ENCODE measurements at places on chromosomes 16 and 17.

- no peak for DNase-seq
Observed at GRCh38 chr17:81703747-81704654, 834 bp downstream of the MRPL12 start.

- no peak for DNase-seq
Observed at GRCh38 chr17:76272541-76273444, 7.6 kb downstream of the UBALD2 start.

- no peak for DNase-seq
Observed at GRCh38 chr17:82917699-82918345, 78.0 kb upstream of the ZNF750 start.

- DNase-seq, result no peak
Observed at GRCh38 chr16:51041546-51041945, 109.5 kb downstream of the SALL1 start.

DNA sequence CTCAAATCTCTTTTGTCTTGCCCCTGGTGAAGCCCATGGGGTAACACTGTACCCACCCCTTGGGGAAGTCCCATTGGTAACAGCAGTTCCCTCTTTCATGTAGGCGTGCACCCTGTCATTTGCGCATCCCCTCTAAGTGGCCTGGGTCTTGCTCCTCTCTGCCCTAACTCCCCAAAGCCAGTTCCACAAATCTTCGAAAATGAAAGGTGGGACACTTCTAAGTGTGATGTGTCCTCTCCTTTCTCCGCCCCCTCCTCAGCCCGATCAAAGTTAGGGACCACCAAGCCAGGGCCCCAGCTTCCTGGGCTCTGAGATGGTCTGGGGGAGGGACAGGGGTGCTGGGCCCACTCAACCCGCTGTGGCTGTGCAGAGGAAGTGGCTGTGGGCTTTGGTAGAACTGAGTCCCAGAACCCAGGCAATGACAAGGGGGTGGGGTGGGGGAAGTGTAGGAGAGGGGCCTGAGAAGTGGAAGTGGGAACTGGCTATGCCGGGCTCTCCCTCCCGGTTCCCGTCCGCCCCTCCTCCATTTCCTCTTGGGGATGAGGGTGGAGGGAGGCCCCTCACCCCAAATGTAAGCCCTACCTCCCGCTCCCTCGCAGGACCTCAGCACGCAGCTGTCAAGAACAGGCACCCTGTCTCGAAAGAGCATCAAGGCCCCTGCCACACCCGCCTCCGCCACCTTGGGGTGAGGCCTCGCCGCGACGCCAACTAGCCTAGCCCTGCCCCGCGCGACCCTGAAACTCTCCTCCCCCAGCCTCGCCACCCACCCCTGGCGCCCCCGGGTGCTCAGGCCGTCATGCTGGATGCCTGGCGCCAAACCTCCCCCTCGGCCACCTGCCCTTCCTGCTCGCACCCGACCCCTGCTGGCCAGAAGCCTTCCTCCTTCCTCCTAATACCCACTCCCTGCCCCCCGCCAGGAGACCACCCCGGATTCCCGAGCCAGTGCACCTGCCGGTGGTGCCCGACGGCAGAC is 8.7 kb downstream of the ABI3 start:
- DNase-seq, result no peak

DNA sequence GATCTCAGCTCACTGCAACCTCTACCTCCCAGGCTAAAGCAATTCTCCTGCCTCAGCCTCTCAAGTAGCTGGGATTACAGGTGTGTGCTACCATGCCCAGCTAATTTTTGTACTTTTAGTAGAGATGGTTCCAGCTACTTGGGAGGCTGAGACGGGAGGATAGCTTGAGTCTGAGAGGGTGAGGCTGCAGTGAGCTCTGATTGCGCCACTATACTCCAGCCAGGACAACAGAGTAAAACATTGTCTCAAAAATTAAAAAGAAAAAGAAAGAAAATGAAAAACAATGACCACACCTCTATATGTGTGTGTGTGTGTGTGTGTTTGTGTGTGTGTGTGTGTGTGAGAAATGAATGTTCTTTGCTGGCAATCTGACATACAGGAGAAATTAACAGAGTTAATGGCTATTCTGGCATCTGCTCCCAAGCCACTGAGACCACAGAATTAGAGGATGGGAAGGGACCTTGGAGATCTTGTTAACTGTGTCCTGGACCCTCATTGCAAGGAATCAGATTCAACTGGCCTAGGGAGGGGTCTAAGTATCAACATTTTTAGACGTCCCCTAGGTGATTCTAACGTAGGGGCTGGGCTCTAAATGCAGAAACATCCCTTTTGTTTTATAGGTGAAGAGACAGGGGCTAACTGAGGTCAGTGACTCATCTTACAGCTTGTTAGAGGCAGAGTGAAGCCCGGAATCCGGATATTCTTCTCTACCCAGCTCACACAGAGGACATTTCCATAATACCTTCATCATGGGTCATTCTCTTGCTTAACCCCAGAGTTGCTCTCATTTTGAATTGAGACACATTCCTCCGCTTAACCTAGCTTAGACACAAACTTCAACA is 16.4 kb upstream of the MARCHF10 start:
- DNase-seq, result no peak

DNA sequence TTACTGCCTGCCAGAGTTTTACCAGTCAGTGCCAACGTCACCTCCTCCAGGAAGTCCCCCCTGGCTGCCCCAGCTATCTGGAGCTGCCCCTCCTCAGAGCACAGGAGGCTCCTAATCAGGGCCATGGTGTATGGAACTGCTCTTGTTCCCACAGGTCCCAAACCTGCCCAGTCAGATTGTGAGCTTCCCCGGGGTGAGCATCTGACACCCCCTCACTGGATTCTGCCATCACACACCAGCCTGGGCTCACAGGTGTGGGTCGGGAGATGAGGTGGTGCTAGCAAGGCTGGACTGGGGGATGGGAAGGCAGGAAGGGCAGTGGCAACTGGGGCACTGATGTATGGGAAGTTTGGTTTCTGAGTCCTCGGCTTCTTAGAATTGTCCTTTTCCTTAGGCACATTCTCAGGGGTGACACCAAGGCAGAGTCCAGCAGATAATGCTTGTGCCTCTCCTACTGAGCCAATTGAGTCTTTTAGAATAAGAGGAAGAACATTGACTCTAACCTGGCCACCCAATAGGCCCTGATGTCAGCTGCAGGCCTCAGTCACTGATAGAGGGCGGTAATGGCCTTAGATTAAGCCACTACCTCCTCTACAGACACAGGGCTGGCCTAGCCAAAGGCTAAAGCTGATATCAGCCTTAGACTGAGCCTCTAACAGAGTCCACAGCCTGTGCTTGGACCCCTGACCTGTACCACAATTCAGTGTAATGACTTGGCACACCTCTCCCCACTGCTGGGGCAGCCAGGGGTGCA is 107.9 kb downstream of the WSCD1 start:
- no peak for DNase-seq

- DNase-seq, result no peak
Observed at GRCh38 chr16:81569361-81570034, 124.9 kb downstream of the CMIP start.

DNA sequence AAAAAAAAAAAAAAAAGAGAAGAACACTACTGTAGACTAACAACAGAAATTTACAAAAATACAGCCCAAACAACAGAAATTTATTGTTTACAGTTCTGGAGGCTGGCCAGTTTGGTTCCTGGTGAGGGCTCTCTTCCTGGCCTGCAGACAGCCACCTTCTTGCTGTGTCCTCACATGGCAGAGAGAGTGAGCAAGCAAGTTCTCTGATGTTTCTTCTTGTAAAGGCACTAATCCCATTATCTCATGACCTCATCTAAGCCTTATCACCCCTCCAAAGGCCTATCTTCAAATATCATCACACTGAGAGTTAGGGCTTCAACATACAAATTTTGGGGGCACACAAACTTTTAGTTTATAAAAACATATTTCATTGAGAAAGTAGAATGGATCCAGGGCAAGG is 7.3 kb downstream of the ARSG start:
- no peak for DNase-seq

GRCh38 chr16:1439058-1439698 is 5.2 kb downstream of the CCDC154 start:
- no peak for DNase-seq

GRCh38 chr17:79944821-79945391 is 90.8 kb downstream of the TBC1D16 start:
- DNase-seq, result no peak

GRCh38 chr16:17277981-17278381 is 192.8 kb downstream of the XYLT1 start:
- no peak for DNase-seq

GRCh38 chr16:64168371-64168770 is 953.5 kb downstream of the CDH11 start:
- DNase-seq, result no peak

DNA sequence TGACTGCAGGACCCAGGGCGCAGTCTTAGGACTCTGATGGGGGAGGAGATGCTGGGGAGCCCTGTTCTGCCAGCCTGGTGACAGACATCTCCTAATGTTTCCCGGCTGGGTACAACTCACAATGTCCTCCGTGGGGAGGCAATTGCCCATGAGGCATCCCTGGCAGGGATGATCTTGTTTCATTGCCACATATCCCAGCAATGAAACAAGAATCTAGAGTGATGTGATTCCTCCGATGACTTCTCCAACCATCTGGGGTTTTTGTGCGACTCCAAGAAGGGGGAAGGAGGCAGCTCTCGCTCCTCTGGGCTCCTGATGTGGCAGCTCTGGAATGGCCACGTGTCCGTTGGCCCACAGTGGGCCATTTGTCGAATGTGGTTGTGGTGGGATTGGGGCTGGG is 255.8 kb downstream of the SEC14L1 start:
- no peak for DNase-seq

DNA sequence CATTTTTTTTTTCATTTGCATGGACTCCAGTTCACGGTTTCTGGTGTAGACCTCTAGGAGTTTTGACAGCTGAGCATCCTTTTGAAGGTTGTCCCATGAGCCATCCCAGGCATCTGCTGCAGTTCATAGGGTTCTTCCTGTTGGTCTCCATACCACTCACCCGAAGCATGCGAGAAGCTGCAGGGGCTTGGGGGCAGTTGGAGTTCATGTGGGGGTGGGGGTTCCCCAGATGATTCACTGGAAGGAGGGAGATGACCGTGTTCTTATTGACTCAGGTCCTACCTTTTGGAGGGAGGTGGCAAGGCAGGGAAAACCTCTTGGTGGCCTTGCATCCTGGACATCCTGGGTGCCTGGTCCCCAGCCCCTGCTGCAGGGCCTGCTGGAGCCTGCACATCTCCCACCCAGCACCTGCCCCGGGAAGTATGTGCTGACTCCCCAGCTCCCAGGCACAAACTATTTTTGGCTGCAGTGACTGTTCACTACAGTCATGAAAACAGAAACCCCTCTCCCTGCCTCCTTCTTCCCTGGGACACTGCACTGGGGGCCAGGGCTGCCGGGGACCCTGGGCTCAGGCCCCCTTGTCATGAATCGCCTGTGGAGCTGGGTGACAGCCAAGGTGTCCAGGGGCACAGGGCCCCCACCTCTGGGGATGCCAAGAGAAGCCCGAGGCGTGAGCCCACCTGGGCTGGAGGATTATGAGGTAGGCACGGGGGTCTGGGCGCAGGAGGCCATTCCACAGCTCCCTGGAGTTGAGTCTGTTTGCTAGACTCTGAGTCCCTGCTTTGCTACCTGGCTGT is 64.9 kb upstream of the LGALS9 start:
- DNase-seq, result no peak

DNA sequence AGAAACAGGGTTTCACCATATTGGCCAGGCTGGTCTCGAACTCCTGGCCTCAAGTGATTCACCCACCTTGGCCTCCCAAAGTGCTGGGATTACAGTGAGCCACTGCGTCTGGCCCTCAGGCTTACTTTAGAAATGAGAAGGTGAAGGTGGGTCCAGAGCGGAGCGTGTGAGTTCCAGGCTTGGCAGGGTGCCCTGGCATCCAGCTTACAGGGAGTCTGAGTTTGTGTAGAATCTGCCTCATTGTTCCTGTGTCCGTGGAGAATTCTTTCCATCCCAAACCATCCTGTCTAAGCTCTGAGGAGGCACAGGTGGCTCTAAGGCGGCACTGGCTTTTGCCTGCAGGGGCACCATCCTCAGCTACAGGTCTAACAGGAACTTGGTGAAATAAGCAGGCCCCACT is 50.6 kb downstream of the RAB11FIP3 start:
- no peak for DNase-seq

DNA sequence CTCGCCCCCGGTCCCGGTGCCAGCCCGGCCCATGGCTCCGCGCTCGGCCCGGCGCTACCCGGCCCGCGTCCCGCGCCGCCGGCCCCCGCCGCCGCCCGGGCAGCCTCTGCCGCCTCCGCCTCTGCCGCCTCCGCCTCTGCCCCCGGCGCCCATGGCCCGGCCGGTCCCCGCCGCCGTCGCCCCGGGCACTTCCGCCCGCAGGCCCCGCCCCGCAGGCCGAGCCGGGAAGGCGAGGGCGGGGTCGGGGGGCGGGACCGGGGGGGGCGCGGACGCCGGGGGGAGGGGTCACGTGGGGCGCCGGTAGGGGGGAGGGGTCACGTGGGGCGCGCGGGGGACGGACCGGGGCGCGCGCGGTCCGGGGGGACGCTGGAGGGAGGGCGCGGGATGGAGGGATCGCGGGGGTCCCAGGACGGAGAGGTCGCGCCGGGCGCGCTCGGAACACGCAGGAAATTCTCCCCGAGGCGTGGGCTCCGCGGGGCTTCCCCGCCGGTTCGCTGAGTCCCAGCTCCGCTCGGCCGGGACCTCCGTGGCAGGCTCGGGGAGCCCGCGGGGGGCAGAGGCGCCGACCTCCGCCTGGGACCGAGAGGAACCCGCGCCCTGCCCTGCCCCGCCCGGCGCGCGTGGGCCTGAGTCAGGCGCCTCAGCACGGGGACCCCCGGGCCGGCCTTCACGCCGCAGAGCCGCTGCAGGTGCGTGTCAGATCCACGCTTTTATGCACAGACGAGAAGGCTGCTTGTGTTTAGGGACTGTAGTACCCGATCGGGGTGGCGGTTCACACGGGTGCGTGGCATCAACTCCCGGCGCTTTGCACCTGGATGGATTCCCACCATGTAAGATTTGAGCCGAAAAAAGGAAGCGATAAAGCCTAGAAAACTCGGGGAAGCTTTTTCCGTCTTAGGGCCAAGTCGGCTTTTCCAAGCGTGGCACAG is at the start of gene PGAP6:
TSS of gene PGAP6 (minus strand) at position 190 of the 929 bp plus-strand sequence. CDS start at position 33, 157 bp downstream.
- no peak for DNase-seq

DNA sequence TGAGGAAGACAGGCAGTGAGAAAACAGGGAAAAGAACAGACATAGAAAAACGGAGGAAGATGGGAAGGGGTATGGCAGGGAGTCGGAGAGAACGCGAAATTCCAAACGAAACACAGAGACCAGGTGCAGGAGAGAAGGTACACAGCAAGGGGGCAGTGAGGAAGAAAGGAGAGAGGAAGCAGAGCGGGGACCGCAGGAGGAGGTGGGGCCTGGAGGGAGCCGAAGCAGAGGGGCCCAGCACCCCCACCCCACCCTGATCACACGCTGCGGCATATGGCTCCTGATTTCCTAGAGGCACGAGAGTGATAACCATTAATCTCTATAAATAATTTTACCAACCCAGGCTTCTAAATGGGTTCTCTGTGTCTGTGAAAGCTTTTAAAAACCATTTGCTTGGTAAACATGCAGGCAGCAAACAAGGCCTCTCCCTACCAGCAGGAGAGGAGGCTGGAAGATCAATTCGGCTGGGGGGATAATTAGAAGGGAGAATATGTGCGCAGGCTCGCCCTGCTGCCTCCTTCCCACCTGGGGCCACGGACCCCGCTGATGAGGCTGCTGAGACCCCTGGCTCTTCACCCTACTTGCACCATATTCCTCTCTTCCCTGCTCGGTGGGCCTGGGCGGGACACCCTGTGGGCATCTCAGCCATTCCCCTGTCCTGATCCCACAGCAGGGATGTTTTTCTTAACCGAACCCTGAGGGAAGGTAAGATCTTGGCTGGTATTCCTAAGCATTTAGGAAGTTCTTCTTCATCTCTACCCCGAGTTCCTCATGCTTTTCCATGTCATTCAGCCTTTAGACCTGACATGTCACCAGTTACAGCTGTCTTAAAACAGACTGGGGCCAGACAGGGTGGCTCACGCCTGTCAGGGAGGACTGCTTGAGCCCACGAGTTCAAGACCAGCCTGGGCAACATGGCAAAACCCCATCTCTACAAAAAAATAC is 86.7 kb downstream of the TMEM132E start:
- no peak for DNase-seq

GRCh38 chr17:14201021-14201987 is 35.4 kb downstream of the CDRT15 start:
- no peak for DNase-seq

All from vagina (tissue), 2 donors.